Upper lobe of right lung (tissue), 1 donor: ENCODE measurements at places on chromosomes 3 and 15. TPM values are rescaled to one million over a fixed set of nuclear protein-coding genes. Genes with fewer than 3 reads are reported as not detected.
A peak's percentile ranks its signal among the peaks of the same experiment; 100 is the strongest.

DNA sequence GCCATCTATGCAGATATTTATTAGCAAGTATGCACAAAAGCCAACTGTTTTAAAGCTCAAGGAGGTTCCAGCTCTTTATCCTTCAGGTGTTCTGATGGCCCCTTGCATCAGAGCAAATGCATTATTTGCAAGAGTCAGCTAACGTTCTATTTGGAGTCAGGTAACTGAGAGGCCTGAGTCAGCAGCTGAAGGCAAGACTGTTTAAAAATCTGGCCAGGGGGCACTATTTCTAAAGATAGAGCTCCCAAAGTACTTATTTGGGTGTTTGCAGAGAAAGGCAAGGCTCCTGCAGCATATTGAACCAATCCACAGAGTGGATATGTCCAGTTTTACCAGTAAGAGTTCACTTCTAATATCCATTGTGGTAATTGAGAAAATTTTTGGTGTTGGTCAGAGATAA lies 146.1 kb downstream of the LRTM1 start:
- no peak for DNase-seq
- H3K4me3 ChIP-seq = no peak overlapping the region
- no peaks in the 10 kb centered on the region for H3K4me1 ChIP-seq
- H3K27ac ChIP-seq = no peak overlapping the region
- no peaks in the 10 kb centered on the region for H3K27me3 ChIP-seq

Gene SLC9C1
- total RNA-seq = not detected

- no peak for DNase-seq
- no peak overlapping the region for H3K4me3 ChIP-seq
- no peaks in the 10 kb centered on the region for H3K27me3 ChIP-seq
- H3K36me3 ChIP-seq = no peaks in the 10 kb centered on the region
- no peaks in the 10 kb centered on the region for H3K4me1 ChIP-seq
- H3K27ac ChIP-seq = no peak overlapping the region
Measured at GRCh38 chr3:89182056-89182455, 74.6 kb downstream of the EPHA3 start.

- no peak overlapping the region for H3K4me3 ChIP-seq
- no peaks in the 10 kb centered on the region for H3K36me3 ChIP-seq
- no peak overlapping the region for H3K27ac ChIP-seq
- DNase-seq = no peak
- H3K4me1 ChIP-seq = no peaks in the 10 kb centered on the region
Measured at GRCh38 chr3:16583551-16583950, 21.7 kb downstream of the DAZL start.

Gene MAPK6
- 20.9 TPM for total RNA-seq

Gene LTF
- 14.3 TPM for total RNA-seq

DNA sequence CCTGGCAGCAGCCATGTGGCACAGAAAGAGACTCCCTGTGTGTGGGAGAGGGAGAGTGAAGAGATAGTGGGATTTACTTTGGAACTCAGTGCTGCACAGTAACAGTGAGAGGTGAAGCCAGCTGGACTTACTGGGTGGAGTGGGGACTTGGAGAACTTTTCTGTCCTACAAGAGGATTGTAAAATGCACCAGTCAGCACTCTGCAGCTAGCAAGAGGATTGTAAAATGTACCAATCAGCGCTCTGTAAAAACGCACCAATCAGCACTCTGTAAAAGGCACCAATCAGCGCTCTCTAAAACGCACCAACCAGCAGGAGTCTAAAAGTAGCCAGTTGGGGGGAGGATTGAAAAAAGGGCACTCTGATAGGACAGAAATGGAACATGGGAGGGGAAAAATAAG lies 688.8 kb upstream of the ALCAM start:
- H3K27me3 ChIP-seq = no peaks in the 10 kb centered on the region
- no peak overlapping the region for H3K4me3 ChIP-seq
- no peaks in the 10 kb centered on the region for H3K36me3 ChIP-seq
- no peak for DNase-seq
- no peak overlapping the region for H3K27ac ChIP-seq

- peak overlapping the region; percentile 38 for H3K4me3 ChIP-seq
- H3K36me3 ChIP-seq = no peaks in the 10 kb centered on the region
- peak overlapping the region; percentile 70 for H3K27ac ChIP-seq
- no peaks in the 10 kb centered on the region for H3K27me3 ChIP-seq
- H3K4me1 ChIP-seq = peaks cover 79% of the 10 kb centered on the region
- no peak for DNase-seq
Measured at GRCh38 chr15:101188637-101189408, 63.0 kb downstream of the CHSY1 start.

- peaks cover 24% of the 10 kb centered on the region for H3K4me1 ChIP-seq
- H3K27me3 ChIP-seq = no peaks in the 10 kb centered on the region
- H3K36me3 ChIP-seq = peaks cover 11% of the 10 kb centered on the region
- H3K4me3 ChIP-seq = peak overlapping the region; percentile 70
- H3K27ac ChIP-seq = peak overlapping the region; percentile 96
Measured at GRCh38 chr15:65869954-65870871, 922 bp downstream of the RAB11A start.

DNA sequence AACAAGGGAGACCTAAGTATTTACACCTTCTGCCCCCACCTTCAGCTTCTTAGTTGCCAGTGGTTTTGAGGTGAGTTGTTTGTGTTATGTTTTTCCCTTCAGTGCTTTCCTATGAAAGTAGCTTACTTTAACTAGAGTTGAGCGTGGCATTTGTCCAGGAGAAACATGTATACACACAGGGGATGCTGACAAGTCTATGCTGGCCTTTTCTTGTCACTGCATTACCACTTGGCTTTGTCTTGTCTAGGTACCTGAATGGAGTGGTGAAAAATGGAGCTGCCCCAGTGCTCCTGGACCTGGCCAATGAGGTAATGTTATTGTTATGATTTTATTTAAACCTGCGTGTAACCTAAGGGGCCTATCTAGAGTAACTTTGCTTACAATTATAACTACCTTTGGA lies 74.4 kb downstream of the CDIN1 start:
- DNase-seq = no peak
- no peak overlapping the region for H3K27ac ChIP-seq
- no peaks in the 10 kb centered on the region for H3K27me3 ChIP-seq
- no peak overlapping the region for H3K4me3 ChIP-seq

DNA sequence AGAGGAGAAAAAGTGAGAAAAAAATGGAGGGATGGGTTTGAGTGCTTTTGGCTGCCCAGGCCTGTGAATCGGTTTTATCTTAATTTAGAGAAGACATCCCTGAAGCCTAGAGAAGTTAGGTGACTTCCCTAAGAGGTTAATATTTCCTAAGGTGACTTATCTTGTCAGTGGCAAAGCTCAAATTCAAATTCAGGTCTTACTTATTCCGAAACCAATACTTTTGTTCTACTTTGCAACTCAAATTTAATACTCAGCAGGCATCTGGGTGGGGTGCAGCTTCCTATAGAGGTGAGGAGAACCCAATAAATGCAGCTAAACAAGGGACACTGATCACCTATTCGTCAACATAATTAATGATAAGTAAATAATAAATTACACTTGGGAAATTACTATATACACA lies 54.9 kb upstream of the MYRIP start:
- H3K27ac ChIP-seq = no peak overlapping the region
- no peaks in the 10 kb centered on the region for H3K27me3 ChIP-seq
- no peaks in the 10 kb centered on the region for H3K36me3 ChIP-seq
- H3K4me3 ChIP-seq = no peak overlapping the region
- no peaks in the 10 kb centered on the region for H3K4me1 ChIP-seq

- H3K4me1 ChIP-seq = no peaks in the 10 kb centered on the region
- no peak for DNase-seq
- no peak overlapping the region for H3K4me3 ChIP-seq
- H3K27ac ChIP-seq = no peak overlapping the region
- peaks cover 6% of the 10 kb centered on the region for H3K27me3 ChIP-seq
Measured at GRCh38 chr15:66043264-66043663, 174.0 kb downstream of the RAB11A start.

Gene UQCC5
- 16.6 TPM for total RNA-seq

Gene ARL6IP5
- total RNA-seq = 132 TPM

Gene MED12L
- 0.69 TPM for total RNA-seq

GRCh38 chr15:84789762-84790161 lies 27.4 kb upstream of the ALPK3 start:
- H3K4me3 ChIP-seq = no peak overlapping the region
- H3K36me3 ChIP-seq = peaks cover 59% of the 10 kb centered on the region
- no peak for DNase-seq
- no peak overlapping the region for H3K27ac ChIP-seq

Gene CLRN1
- not detected for total RNA-seq

- no peak for DNase-seq
- H3K27ac ChIP-seq = no peak overlapping the region
- no peaks in the 10 kb centered on the region for H3K36me3 ChIP-seq
- H3K27me3 ChIP-seq = no peaks in the 10 kb centered on the region
- no peaks in the 10 kb centered on the region for H3K4me1 ChIP-seq
Measured at GRCh38 chr3:107446706-107447105, 69.5 kb downstream of the CCDC54 start.

Gene CCR8
- total RNA-seq = not detected

GRCh38 chr15:67741308-67741707 lies 84.0 kb upstream of the SKOR1 start:
- no peak for DNase-seq
- no peak overlapping the region for H3K4me3 ChIP-seq
- no peaks in the 10 kb centered on the region for H3K36me3 ChIP-seq
- peaks cover 16% of the 10 kb centered on the region for H3K4me1 ChIP-seq
- H3K27me3 ChIP-seq = no peaks in the 10 kb centered on the region

- H3K4me1 ChIP-seq = no peaks in the 10 kb centered on the region
- H3K36me3 ChIP-seq = no peaks in the 10 kb centered on the region
- no peaks in the 10 kb centered on the region for H3K27me3 ChIP-seq
Measured at GRCh38 chr3:182327196-182327681, 466.1 kb upstream of the ATP11B start.
